GM23338 (cell line): ENCODE measurements at places on chromosomes 7 and 10. TPM values are rescaled to one million over a fixed set of nuclear protein-coding genes. Genes with fewer than 3 reads are reported as not detected.
A peak's percentile ranks its signal among the peaks of the same experiment; 100 is the strongest.

- DNase-seq: no peak
Observed at GRCh38 chr7:45984386-45985295, 63.6 kb upstream of the IGFBP3 start.

GRCh38 chr10:52818019-52818418 lies 45.4 kb upstream of the MBL2 start:
- DNase-seq: peak; percentile 90

GRCh38 chr7:4079956-4080355 lies 602.1 kb upstream of the FOXK1 start:
- DNase-seq: no peak

- no peak for DNase-seq
Observed at GRCh38 chr7:141649137-141649864, 52.7 kb downstream of the DENND11 start.

- no peak for DNase-seq
Observed at GRCh38 chr10:43452356-43452914, 15.5 kb downstream of the ZNF487 start.

DNA sequence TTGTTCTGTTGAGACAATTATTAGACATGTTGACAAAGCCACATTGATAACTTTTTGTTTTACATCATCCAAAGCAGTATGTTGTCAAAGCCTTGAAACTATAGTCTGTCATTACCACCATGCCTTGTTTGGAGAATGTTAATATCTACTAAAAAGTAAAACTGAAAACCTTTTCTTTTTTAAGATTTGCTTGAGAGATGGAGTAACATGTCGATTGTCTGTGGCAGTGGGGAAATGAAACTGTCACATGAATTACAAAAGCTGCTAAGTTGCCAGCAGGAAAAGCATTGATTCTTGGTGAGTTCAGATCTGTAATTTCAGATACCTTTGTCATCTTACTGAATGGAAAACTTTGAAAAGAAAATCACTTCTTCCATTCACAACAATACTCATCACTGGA lies 69.1 kb downstream of the TFPI2 start:
- no peak for DNase-seq

DNA sequence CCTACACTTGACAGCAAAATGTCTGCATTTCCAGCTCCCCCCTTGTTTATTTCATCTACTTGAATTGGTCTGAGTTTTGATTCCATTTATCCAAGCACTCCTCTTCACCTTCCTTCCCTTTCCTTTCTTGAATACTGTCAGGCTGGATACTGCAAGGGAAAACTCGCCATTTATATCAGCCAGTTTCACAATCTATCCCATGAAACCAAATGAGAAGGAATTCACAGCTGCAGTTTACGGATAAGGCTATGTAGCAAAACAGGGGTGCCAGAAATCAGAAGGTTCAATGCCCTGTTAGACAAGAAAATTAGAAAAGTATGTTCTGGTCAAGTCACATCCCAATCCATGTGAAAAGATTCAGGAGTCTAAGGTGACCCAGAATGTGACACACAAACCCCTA lies 28.1 kb downstream of the CCDC6 start:
- DNase-seq: no peak

DNA sequence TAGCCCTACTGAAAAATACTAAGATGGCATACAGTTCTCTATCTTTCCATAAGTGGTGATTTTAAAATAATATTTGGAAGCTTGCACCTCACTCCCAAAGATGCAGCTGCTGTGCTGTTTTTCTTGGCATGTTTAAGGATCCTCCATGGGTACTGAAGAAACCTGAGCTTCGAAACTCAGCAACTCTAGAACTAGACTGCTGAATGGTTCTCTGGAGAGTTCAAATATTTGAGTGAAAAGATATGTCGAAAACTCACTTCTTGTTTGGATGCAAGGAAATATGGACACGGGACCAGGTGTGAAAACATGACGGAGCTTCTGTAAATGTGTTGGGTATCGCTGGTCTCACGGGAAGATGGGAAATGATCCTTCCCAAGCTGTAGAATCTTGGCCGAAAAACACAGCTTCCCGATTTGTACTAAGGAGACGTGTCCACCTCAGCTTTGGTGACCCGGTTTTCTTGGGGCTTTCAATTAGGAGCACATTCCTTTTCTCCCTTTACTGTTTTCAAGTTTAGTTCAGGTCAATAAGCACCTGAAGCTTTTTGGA lies 543.8 kb upstream of the NRP1 start:
- no peak for DNase-seq

DNA sequence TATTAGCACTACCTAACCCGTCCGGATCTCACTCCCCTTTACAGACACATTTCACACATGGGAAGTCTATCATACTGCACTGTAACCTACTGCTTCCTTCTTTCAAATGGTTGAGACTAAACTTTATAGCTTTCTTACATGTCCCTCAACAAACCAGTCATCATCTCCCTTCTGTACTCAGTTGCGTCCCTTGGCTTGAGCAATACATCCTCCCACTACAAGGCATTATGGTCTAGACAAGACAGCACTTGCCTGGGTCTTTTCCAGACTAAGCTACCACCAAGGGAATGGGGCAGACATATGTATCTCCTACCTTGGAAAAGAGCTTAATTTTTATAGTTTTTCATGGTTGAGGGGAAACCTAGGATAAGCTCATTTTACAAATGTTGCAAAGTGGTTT lies 575.2 kb downstream of the KCNMA1 start:
- DNase-seq: no peak

PAPSS2 gene
- 17.1 and 19.6 TPM in 2 replicates for total RNA-seq

SYPL1 gene
- total RNA-seq: 52.7 and 78.1 TPM in 2 replicates

FRMPD2 gene
- not detected in 2 replicates for total RNA-seq

TMEM243 gene
- 44.5 and 52.7 TPM in 2 replicates for total RNA-seq

LRRD1 gene
- total RNA-seq: 0.08 TPM in 1 of 2 replicates, not detected in the other

SPDYE2B gene
- total RNA-seq: not detected in 2 replicates

FAM13C gene
- 0.94 and 1.1 TPM in 2 replicates for total RNA-seq

NRG3 gene
- 3.1 and 3.9 TPM in 2 replicates for total RNA-seq

TMEM236 gene
- total RNA-seq: 0.03 and 0.04 TPM in 2 replicates

C10orf67 gene
- total RNA-seq: not detected in 2 replicates

TRPV6 gene
- 0.43 and 0.80 TPM in 2 replicates for total RNA-seq
